Immature natural killer cell (primary cell): ENCODE measurements at places on chromosomes 12 and 14.

DNA sequence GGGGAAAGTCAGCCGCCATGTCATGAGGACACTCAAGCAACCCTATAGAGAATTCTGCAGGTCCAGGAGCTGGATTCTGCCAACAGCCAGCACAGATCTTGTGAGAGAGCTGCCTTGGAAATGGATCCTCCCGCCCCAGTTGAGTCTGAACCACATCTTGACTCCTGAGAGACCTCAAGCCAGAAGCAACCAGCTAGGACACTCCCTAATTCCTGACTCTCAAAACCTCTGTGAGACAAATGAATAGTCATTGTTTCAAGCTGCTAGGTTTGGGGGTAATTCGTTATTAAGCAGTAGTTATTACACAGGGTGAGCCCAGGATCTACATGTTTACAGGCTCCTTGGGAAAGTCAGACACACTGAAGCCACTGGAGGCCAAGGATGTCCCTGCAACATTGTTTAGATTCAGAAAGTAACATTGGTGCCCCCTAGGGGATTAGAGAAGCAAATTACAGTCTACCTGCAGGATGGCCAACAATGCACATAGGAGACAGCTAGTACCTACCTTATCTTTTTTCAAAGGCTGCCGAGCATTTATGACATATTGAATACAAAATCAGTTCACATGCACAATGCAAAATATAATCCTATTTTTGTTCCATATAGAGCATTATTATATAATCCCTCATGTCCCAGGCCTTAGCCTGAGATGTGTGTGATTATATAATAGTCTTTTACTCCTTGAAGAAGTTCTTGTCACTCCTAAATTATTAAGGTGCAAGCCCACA, 57.9 kb upstream of the FICD start:
- peak; percentile 66 for DNase-seq

DNA sequence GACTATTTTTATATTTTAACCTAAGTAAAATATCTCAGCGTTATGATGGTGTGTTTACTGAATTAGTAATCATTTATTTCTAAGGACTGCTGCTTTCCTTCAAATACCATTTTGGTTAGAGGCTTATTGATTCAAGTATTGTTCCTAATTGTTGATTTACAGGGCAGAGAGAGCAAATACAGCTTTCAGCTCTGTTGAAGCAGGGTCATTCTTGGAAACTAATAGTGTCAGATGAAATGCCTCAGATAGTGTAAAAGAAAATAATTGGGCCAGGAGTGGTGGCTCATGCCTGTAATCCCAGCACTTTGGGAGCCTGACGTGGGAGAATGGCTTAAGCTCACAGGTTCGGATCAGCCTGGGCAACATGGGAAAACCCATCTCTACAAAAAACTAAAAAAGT, 249.3 kb downstream of the FUT8 start:
- no peak for DNase-seq

- DNase-seq, result peak; percentile 70
Observed at GRCh38 chr14:103910262-103910935, 17.9 kb upstream of the TDRD9 start.

GRCh38 chr12:47054659-47055058, 24.8 kb upstream of the PCED1B start:
- DNase-seq, result no peak

- DNase-seq, result no peak
Observed at GRCh38 chr12:132788375-132789098, 26.9 kb upstream of the ANKLE2 start.

DNA sequence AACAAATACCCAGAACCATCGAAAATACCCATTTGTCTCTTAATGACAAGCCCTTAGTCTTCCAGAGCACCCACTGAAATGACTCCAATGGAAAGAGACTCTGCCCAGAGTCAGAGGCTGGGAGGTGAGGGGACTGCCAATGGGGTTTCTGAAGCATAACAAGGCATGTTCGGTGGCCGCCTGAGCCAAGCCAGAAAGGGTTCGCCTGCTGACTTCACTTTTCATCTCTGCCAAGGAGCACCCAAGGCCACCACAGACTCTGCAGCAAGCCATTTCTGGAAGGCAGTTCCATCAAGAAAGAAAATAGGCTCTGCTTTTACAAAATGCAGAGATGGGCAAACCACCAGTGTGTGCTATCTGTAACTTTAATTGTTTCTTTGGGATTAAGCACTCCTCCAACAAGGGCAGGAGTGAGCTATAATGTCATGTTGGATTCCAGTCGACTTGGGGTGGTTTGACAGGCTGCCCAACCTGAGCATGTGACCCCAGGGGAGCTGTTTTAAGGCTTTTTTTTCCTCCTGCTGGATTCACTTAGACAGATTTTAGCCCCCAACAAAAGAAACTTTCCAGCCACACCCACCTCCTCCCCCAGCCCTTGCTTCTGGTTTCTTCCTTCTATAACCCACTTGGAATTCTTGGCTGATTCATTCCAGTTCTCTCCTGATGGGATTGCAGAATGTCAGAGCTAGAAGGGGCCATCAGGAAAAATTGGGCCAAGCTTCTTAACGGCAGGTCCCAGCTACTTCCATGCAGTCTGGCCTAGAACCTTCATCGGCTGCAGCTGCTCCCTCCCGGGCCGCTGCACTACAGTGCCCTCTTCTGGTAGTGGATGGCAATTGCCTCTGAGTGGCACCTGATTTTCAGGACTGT, 24.1 kb downstream of the CKAP4 start:
- DNase-seq, result peak; percentile 61

DNA sequence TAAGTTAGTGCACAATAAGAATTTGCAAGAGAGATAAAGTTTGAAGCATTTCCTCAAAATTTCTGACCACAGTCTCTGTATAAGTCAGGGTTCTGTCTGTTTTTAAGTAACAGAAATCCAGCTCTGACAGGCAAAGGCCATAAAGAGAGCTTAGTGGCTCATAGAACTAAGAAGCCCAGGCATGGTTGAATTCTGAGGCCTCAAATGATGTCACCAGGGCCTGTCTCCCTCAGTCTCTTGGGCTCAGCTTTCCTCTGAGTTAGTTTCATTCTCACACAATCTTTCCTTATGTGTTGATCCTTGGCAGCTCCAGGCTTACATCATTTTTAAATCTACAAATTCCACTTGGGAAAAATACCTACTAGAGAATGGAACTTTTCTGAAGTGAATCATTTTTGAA, 173.4 kb upstream of the ATP2B1 start:
- no peak for DNase-seq

GRCh38 chr14:94341656-94342333, 18.7 kb upstream of the SERPINA6 start:
- no peak for DNase-seq

GRCh38 chr14:94989946-94990345, 167.4 kb downstream of the DICER1 start:
- no peak for DNase-seq

- DNase-seq, result no peak
Observed at GRCh38 chr12:2999265-2999841, 40.2 kb downstream of the TEAD4 start.

GRCh38 chr14:102588821-102589220, 3.6 kb upstream of the RCOR1 start:
- no peak for DNase-seq

- peak; percentile 50 for DNase-seq
Observed at GRCh38 chr12:92553389-92553788, 149.4 kb upstream of the PLEKHG7 start.

GRCh38 chr14:53714495-53715192, 242.0 kb downstream of the BMP4 start:
- DNase-seq, result no peak

DNA sequence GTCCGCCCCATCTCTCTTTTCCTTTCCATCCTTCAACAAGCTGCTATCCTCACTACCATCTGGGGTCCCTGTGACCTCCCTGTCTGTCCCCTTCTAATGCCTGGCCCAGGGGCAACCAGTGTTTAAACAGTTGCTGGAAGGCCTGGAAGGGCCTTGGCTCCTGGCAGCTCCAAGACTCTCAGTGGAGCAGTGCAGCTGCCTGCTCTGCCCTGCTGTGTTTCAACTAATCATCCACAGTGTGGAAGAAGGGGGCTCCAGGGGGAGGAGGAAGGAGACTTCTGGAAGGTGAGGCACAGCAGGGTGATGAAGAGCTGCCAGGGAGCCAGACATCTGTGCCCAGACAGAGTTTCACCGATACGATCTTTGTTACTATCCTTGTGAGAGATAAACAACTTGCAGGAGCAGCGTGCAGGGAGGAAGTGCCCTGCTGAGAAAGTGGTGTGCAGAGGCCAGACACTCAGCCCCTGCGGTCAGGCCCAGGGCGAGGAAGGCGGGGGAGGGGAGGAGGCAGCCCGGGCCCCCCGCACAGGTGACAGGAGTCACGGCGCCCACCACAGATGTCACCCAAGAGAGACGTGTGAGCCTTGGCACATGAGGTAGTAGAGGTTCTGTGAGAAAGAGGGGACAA, 1061.8 kb downstream of the BCL11B start:
- DNase-seq, result peak; percentile 51

DNA sequence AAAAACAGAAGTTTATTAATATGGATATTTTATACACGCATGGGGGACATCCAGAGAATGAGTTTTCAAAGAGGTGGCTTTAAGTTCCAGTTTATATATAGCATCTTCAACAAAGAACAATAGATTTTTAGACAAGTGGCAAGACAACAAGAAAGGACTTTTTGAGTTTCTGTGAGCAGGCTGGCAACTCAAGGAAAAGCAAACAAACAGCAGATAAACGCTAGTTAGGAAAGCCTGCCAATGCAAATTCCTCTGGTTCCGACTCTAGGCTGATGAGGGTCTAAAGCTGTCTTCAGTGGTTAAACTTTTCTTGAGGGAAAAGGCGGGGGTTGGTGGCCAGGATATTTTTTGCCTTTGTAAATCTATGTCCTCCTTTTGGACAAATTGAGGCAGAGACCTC, 78.4 kb upstream of the EEA1 start:
- DNase-seq, result no peak

GRCh38 chr12:46917821-46918220, 92.0 kb upstream of the SLC38A4 start:
- no peak for DNase-seq

- peak; percentile 31 for DNase-seq
Observed at GRCh38 chr12:10849425-10849878, at the start of gene PRR4. Gene PRR4 (minus strand): TSS chr12:10849475. CDS start chr12:10849437, 38 bp downstream.

- DNase-seq, result no peak
Observed at GRCh38 chr12:58750484-58750883, 169.8 kb downstream of the LRIG3 start.

DNA sequence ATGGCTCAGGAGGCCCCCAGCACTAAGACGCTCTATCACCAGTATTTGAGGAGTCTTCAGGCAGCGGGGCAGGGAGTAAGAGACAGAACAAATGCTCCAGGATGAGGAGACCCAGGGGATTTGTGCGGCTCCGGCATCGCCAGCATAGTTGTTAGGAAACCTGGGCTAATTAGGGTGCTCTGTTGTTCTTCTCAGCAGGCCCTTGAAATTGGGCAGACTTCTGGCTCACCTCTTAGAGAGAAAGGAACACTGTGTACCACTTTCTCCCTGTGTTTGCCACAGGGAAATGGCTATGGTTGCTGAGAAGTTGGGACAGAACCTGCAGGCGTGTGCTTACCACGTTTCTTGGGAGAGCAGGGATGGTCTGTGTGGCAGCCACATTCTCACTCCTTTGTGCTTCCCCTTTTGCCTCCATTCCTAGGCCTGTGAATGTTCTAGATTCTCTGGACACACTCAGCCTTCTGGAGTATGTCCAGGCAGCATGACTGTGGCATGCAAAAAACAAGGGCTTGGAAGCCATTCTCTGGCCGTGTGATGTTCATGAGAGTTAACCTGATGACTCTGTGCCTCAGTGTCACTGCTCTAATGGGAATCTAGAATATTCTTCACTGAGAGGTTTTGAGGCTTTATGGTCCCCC, 109.0 kb downstream of the CHST11 start:
- DNase-seq, result no peak

- no peak for DNase-seq
Observed at GRCh38 chr12:52171950-52172512, 19.8 kb downstream of the KRT80 start.

DNA sequence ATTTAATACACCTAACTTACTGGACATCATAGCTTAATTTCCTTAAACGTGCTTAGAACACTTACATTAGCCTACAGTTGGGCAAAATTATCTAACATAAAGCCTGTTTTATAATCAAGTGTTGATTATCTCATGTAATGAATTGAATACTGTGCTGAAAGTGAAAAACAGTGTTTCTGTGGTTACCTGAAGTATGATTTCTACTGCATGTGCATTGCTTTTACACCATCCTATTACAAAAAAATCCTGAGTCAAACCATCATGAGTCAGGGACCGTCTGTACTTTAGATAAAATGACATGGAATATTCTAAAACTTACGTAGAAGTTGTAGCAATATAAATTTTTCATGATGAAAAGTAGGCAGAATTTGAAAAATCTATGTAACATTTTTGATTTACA, 32.8 kb downstream of the TBC1D15 start:
- no peak for DNase-seq

DNA sequence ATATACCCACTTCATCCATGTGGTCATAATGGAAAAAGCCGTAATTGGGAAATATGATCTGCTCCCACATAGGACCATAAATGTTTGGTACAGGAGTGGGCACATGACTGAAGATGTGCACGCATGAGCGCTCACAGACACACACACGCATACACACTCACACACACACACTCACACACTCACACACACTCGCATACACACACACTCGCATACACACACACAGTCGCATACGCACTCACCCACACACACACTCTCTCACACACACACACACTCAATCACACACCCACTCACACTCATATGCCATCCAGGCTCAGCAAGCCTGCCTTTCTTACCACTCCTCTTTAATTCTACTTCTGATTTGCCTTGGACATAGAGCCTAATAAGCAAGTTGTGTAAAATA, 45.6 kb upstream of the EGLN3 start:
- DNase-seq, result no peak

DNA sequence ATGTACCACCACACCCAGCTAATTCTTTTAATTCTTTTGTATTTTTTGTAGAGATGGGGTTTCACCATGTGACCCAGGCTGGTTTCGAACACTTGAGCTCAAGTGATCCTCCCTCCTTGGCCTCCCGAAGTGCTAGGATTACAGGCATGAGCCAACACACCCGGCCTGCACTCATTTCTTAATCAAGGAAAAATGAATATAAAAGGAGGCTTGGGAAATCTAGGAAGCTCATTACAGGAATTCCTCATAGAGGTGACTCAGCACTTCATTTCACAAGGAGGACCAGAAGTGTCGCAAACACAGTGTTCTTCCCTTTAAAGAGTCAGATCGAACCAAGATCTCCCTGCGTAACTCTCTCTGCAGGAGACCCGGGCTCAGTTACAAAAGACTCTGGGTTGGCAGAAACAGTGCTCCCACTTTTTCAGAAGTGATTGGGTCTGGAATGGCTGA, 30.3 kb downstream of the NFKBIA start:
- no peak for DNase-seq

GRCh38 chr14:96783915-96784224, 13.3 kb upstream of the VRK1 start:
- no peak for DNase-seq

- DNase-seq, result no peak
Observed at GRCh38 chr14:83173687-83174086, 1640.0 kb upstream of the SEL1L start.

GRCh38 chr12:95805864-95806671, 15.5 kb upstream of the NTN4 start:
- peak; percentile 73 for DNase-seq

DNA sequence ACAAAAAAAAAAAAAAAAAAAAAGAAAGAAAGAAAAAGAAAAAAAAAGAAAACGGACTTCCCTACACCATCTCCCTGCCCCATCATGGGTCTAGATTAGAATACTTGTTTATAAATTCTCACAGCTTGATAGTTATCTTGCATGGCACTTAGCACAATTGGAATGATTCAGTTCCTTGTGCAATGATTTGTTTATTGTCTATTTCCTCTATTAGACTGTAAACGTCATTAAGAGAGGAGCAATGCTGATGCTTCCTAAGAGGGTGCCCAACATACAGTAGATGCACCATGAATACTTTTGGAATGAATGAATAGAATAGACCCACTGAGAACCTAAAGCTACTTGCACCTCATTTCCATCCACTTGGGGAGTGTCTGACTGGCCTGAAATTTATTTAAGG, 40.8 kb downstream of the PAX9 start:
- no peak for DNase-seq
